Activated CD8-positive, alpha-beta T cell treated with anti-CD3 and anti-CD28 coated beads for 36 hours (primary cell): ENCODE measurements at places on chromosomes 12 and 14. TPM values are rescaled to one million over a fixed set of nuclear protein-coding genes. Genes with fewer than 3 reads are reported as not detected.

- DNase-seq = no peak
- H3K36me3 ChIP-seq = no peaks in the 10 kb centered on the region
- no peak overlapping the region for H3K4me3 ChIP-seq
- H3K4me1 ChIP-seq = no peaks in the 10 kb centered on the region
Observed at GRCh38 chr12:82708061-82708879, 21.6 kb downstream of the TMTC2 start.

DNA sequence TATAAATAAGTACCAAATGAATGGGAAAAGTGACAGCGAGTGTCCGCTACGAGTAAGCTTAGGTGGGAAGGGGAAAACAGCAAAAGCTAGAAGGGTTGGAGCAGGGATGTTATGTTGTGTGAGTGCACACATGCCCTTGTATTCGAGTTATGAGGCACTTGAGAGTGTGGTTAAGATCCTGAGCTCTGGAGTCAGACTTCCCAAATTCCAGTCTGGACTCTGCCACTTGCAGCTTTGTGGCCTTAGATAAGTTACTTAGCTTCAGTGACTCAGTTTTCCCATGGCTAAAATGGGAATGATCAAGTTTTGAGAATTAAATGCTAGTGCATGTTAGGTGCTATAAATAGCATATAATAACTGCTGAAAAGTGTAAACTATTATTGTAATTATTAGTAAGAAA is 44.9 kb downstream of the KTN1 start:
- no peak overlapping the region for H3K27ac ChIP-seq
- peaks cover 55% of the 10 kb centered on the region for H3K36me3 ChIP-seq
- no peak for DNase-seq
- no peaks in the 10 kb centered on the region for H3K27me3 ChIP-seq
- no peak overlapping the region for H3K4me3 ChIP-seq

GRCh38 chr14:100568164-100568997 is 18.8 kb downstream of the BEGAIN start:
- no peaks in the 10 kb centered on the region for H3K36me3 ChIP-seq
- DNase-seq = no peak
- no peak overlapping the region for H3K4me3 ChIP-seq
- peaks cover 8% of the 10 kb centered on the region for H3K4me1 ChIP-seq

DNA sequence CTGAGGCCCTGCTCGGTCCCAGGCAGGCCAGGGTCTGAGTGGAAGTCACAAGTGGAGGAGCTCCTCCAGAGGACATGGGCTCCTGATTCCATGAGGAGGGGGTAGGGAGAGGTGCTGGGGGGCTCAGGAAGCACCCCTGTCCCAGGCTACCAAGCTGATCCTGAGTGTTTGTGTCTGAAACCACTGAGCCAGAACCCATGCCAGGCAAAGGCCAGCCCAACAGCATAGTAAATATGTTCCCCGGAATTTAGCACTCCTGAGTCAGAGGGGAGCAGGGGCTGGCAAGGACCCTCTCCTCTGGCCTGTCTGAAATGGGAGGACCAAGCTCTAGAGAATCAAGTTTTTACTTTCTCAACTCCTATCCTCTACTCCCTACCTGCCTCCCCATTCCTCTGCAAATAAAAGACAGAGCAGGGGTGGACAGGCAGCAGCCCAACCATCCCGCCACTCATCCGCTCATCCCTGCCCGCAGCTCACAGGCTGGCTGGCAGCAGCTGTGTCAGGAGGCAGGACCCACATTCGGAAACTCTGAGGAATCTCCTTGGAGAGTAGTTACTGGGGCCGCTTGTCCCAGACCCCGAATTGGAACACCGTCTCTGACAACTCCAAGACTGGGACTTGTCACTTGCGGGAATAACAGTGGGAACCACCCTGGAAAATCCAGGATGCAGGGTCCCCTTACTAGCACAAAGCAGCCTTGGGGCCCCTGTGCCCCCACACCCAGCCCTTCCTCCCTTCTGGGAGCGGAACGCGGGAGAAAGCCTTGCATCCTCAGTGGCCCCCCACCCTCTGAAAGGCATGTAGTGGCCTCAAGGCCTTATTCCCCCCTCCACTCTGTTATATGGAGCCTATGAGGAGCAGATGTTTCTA is 102.5 kb downstream of the ZFP36L1 start:
- no peak overlapping the region for H3K27ac ChIP-seq
- H3K4me3 ChIP-seq = no peak overlapping the region
- DNase-seq = no peak

- H3K4me1 ChIP-seq = no peaks in the 10 kb centered on the region
- H3K36me3 ChIP-seq = peaks cover 6% of the 10 kb centered on the region
- H3K27ac ChIP-seq = no peak overlapping the region
- no peak for DNase-seq
- H3K4me3 ChIP-seq = no peak overlapping the region
- no peaks in the 10 kb centered on the region for H3K27me3 ChIP-seq
Observed at GRCh38 chr14:45177076-45177475, 41.3 kb downstream of the FANCM start.

- DNase-seq = no peak
- H3K36me3 ChIP-seq = no peaks in the 10 kb centered on the region
- H3K27me3 ChIP-seq = no peaks in the 10 kb centered on the region
- no peak overlapping the region for H3K4me3 ChIP-seq
- no peaks in the 10 kb centered on the region for H3K4me1 ChIP-seq
Observed at GRCh38 chr12:90015228-90015627, 306.6 kb upstream of the ATP2B1 start.

DNA sequence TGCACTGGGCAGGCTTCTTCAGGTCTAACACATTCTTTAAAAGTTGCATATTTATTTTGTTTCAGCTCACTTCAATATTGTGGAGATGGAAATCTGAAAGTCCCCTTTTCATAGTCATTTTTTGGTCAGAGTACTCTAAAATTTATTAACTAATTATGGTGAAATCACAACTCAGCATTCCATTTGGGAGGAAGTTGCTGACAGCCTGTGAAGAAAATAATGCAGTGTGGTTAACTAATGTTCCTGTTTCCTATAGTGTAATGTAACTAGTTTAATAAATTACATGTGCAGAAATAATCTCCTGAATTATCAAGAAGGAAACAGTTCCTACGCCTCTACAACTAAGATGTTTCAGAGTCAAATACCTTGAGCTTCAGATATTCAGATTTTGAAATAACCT is 17.1 kb downstream of the LRFN5 start:
- no peak overlapping the region for H3K4me3 ChIP-seq
- H3K27ac ChIP-seq = no peak overlapping the region
- H3K36me3 ChIP-seq = no peaks in the 10 kb centered on the region

DNA sequence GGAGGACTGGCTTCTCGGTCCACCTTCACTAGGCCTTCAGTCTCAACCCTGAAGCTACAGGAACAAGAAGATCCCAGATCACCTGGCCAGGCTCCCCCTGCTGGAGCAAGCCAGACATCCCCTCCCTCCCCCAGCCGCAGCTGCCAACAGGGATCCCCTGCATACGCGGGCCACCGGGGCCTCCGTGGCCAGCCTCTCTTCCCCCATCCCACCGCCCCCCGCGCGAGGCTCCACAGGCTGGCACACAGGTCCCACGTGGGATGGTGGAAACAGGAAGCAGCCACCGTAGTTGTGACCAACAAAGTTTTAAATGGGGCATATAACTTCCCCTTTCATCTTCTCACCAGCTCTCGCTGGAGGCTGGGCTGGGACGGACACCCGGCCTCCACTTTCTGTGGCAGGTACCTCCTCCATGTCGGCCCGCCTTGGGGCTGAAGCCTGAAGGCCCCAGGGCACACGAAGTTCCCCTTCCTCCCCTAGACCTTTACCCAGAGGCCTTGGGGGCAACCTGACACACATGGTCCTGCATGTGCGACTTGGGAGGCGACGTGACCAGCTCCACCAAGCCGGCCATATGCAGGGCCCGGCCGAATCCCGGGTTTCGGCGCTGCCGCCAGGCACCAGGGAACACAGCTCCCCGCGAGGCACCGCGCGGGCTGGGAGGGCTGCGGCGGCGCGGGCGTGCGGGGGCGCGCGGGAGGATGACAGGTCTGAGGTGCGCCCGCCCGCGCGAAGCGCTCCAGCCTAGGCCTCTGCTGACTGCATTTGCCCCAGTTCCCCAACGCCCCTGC is 44.4 kb upstream of the PNMA1 start:
- H3K27ac ChIP-seq = peak overlapping the region; percentile 97
- peaks cover 74% of the 10 kb centered on the region for H3K4me1 ChIP-seq
- no peaks in the 10 kb centered on the region for H3K27me3 ChIP-seq
- DNase-seq = peak; percentile 85

DNA sequence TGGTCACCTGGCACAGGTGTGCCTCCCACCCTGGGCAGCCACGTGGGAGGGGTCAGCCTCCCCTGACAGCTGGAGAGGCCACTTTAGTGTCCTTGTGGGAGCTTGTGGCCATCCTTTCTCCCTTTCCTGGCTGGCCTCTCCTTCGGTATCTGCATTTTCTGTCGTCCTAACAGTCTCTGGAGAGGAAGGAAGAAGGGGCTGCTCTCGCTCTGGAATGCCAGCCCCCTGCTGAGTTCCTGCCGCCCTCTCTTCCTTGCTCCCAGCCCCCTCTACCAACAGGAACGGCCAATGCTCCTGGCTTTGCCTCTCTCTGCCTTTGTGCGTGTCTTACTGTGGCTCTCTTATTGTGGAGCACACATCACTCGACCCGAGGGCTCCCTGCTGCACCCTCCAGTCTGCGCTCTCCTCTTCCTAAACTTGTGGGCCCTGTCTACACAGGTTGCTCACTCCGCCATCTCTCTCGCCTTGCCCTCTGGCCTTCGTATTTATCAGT is 70.8 kb downstream of the FBXL14 start:
- H3K4me1 ChIP-seq = peaks cover 2% of the 10 kb centered on the region
- no peaks in the 10 kb centered on the region for H3K36me3 ChIP-seq
- H3K27me3 ChIP-seq = peaks cover 52% of the 10 kb centered on the region
- DNase-seq = no peak
- H3K27ac ChIP-seq = no peak overlapping the region
- H3K4me3 ChIP-seq = no peak overlapping the region

DNA sequence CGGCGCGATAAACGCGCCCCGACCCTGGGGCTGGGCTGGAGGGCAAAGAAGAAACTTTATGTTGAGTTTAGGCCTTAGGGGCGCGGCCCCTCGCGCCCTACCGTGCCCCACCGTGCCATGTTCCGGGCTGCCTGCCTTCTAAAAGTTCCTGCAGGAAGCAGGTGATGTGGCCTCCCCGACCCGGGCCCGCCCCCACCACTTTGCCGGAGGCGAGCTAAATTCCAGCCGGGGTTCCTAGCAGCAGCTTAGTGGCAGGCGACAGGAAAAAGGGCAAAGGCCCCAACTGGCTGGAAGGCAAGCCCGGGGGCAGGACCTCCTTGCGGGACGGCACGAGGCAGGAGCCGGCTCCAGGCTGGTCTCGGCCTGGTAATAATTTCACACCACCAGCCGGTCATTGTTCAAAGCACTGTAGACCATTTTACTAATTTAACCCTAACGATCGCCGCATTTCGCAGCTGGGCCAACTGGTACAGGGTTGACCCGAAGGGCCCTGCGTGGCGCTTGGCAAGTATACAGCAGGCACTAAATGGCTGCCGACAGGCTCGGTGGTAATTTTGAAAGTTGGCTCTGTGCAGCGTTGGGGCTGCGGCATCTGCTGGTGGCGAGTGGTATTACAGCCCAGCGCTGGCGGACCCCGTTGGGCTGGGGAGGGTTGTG is 895 bp upstream of the CCDC88C start:
- peak overlapping the region; percentile 90 for H3K27ac ChIP-seq
- peaks cover 28% of the 10 kb centered on the region for H3K36me3 ChIP-seq
- H3K27me3 ChIP-seq = no peaks in the 10 kb centered on the region
- H3K4me1 ChIP-seq = peaks cover 29% of the 10 kb centered on the region
- H3K4me3 ChIP-seq = peak overlapping the region; percentile 72

GRCh38 chr12:8860165-8860961 is 37.9 kb downstream of the A2ML1 start:
- H3K36me3 ChIP-seq = no peaks in the 10 kb centered on the region
- no peak overlapping the region for H3K27ac ChIP-seq
- H3K4me3 ChIP-seq = no peak overlapping the region
- no peaks in the 10 kb centered on the region for H3K4me1 ChIP-seq

POLE2 gene
- 36.5 TPM for total RNA-seq

ZBTB25 gene
- 58.8 TPM for total RNA-seq
